ENCODE measurements at places on chromosomes 1 and 21.

DNA sequence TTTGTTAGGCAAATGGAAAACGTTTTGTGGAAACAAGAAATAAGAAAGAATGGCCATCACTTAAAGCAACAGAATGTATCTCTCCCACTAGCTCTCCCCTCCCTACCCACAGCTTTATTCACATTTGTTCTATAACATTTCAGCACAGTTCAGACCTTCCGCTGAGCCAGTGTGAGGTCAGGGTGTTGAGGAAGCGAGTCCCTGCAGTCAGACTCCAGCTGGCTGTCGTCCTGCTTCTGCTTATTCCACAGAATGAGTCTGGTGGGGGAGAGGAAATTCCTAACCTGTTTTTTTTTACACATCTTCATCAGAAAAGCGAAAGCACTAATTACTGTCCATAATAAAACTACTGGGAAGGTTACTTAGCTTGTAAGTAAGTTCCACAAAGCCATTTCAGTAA, 39.0 kb downstream of the MRPL39 start:
- DNase-seq: no peak

GRCh38 chr1:2072109-2072806, 22.0 kb downstream of the PRKCZ start:
- DNase-seq: no peak

DNA sequence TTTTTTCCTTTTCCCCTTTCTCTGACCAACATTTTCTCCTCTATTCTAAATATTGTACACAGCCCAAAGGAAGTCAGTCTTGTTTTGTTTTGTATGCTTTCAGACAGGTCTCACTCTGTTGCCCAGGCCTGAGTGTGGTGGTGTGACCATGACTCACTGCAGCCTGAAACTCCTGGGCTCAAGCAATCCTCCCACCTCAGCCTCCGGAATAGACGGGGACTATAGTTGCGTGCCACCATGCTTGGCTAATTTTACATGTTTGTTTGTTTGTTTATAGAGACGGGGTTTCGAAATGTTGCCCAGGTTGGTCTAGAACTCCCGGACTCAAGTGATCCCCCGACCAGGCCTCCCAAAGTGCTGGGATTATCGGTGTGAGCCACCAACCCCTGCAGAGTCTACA, 72.8 kb downstream of the NRIP1 start:
- no peak for DNase-seq

GRCh38 chr1:177043597-177043996, 120.9 kb downstream of the ASTN1 start:
- DNase-seq: no peak

GRCh38 chr21:43300496-43301408, 126.2 kb downstream of the SIK1 start:
- no peak for DNase-seq

DNA sequence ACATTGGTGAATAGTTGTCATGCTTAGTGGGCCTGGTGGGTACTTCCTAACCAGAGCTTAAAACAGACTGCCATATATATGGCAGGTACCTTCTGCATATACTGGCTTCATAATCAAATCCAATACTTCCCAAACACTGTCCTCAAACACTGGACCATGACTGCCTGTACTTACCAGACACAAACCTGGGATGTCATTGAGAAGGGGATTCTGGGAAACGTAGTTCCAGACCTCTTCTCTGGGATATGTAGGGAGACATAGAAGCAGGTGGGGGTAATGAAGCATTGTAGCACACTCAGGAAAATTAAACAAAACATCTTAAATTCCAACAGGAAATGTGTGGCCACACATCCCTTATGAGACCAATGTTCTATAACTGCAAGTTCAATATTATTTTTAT, 76.5 kb upstream of the ADAMTS5 start:
- DNase-seq: no peak
